ENCODE measurements at places on chromosomes 7 and 10. TPM values are rescaled to one million over a fixed set of nuclear protein-coding genes. Genes with fewer than 3 reads are reported as not detected.

- no peak for ATAC-seq
These were observed 80.6 kb upstream of the ITGB1 start for GRCh38 chr10:33038672-33039071.

- peak; percentile 32 for ATAC-seq
These were observed 71.2 kb upstream of the DUSP5 start for GRCh38 chr10:110426294-110427181.

DNA sequence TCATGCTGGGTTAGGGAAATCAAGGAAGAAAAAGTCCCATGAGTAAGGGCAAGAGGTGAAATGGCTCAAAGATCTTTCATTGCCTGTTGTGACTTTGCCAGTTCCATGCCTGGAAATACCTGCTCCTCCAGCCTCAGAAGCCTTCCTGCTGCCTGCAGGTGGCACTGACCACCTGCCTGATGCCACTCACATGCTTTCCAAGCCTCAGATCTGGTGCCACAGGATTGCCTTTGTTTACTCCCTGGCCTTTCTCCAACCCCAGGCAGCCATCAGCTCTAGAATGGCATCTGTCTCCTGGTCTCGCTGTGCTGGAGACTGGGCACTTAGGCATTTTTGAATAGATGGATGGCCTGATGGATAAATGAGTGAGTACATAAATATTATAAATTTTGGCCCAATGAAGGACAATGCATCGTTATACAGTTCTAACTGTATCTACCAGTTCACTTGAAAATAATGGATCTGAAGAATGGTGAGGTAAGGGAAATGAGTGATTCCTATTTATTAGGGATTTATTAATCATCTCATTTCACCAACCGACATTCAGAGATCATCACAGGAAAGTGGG lies 657.2 kb downstream of the INHBA start:
- no peak for ATAC-seq

DNA sequence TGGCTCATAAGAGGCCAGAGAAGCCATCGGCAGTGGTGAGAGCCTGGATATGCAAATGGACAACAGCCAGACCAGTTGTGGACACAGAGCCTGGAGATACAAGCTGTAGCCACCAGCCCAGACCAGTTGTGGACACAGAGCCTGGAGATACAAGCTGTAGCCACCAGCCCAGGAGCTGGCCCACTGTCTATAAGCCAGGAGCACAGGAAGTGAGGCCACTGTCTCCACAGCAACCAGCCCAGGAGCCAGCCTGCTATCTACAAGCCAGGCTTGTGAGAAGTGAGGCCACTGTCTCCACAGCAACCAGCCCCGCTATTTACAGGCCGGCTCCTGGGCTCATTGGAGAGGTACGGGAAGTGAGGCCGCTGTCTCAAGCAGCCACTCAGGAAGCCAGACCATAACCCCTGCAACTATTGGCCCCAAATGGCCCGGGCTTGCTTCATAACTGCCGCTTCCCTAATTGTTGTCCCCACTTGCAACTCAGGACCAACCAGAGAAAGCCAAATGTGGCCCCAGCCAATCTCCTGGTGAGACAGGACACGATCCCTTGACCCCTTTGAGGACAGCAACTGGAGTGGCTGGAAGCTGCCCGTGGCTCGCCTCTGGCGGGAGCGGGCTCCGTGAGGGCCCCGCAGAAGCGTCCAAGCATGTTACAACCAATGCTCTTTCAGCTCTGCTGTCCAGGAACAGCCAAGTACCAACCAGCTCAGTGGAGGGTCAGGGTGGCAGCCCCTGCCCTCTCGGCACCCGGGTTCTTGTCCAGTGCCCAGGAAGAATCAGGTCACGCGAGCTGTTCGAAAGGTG lies 44.1 kb upstream of the CNPY1 start:
- no peak for ATAC-seq

GRCh38 chr7:80632139-80632538 lies 6.3 kb upstream of the CD36 start:
- ATAC-seq: no peak

Gene SEMA3E
- not detected for total RNA-seq

Gene FXYD4
- total RNA-seq: not detected

Gene ANXA8
- not detected for total RNA-seq

Gene HTR5A
- not detected for total RNA-seq
